ENCODE measurements at places on chromosomes 1 and 21.
A peak's percentile ranks its signal among the peaks of the same experiment; 100 is the strongest.

- peak; percentile 81 for DNase-seq
Measured at GRCh38 chr1:10835822-10836421, 39.5 kb upstream of the CASZ1 start.

GRCh38 chr1:154527192-154527591, 25.0 kb upstream of the SHE start:
- no peak for DNase-seq

- no peak for DNase-seq
Measured at GRCh38 chr1:98706173-98706843, 44.8 kb downstream of the SNX7 start.

DNA sequence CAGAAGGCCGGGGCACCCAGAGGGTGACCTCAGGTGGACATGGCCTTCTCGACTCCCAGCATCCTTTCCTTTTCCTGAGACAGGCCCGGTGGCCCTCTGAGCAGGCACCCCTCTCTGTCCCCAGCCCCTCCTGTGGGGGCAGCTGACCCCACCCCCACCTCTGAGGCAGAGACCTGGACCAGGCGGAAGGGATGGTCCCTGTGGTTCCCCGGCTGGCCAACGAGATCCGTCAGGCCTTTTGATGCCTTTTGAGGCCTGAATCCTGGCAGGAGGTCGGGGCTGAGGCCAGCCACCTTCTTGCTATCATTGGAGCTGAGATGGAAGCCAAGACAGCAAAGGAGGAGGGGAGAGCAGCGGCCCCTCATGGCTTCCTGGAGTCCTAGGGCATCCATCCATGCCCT, 50.2 kb upstream of the ACTRT2 start:
- no peak for DNase-seq

DNA sequence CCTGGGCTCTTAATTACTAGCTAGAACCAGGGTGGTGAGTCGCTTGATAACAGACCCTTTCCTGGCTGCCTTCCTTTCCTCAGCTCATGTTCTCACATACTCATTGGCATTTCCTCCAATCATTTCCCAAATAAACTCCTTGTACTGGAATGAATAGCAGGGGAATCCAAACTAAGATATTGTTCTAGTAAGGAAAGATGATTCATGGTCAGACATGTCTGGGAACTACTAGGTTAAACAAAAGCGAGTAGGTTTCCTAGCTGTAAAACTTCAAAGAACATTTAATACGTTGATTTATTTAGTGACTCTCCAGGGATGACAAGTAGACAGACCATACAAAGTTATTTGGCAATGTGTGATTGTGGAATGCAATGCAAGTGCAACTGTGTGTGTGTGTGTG, 121.2 kb upstream of the KCNJ6 start:
- no peak for DNase-seq

DNA sequence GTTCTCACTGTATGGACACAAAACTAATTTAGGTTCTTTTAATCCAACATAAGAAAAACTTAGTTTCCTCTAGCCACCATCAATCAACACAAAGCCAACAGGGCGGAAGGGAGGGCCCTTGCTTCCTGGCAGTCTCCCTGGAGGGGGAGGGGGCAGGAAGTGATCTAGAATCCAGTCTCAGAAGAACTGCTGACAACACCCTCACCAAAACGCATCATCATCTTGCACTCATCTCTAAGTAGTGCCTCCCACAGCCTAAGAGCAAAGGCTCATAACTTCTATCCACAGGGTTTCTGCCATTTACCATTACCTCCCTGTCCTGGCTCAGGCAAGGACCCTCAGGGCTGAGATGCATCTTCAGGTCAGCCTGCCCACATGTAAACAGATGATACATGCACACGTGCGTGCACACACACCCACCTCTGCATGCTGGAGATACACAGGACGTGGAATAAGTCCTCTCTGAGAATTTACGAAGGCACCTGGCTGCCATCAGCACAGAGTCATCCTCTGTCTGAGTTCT, 20.5 kb downstream of the HIVEP3 start:
- no peak for DNase-seq

DNA sequence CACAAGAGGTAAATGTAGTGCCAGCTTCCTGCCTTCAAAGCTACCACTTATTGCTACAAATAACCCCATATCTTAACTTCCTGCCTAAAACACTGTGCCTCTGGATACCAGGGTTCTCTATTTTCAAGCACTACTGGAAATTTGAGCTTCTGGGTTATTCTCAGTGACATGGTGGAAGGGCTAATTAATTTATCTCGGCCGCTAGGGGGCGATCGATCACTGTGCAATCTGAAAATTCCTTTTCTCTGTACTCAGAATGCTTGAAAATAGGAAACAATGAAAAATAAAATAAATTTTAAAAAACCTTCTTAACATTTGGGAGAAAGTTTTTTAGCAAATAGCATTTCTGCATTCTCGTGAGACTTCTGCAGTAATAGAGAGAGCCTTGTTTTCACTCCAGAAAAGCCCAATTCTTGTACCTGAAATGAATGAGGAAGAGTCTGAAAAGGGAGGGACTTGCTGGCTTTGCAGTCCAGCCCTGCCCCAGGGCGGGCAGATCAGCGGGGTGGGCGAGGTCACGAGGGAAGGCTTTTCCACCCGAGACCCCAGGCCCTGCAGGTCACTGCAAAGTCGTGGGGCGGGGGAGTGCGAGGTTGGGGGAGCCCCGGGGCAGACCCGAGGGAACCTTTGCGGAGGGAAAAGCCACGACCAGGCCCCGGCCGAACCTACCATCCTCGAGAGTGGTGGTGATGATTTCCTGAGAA, 276.7 kb downstream of the PCP4 start:
- DNase-seq, result peak; percentile 56

GRCh38 chr1:181141431-181141910, 53.0 kb downstream of the IER5 start:
- DNase-seq, result no peak

DNA sequence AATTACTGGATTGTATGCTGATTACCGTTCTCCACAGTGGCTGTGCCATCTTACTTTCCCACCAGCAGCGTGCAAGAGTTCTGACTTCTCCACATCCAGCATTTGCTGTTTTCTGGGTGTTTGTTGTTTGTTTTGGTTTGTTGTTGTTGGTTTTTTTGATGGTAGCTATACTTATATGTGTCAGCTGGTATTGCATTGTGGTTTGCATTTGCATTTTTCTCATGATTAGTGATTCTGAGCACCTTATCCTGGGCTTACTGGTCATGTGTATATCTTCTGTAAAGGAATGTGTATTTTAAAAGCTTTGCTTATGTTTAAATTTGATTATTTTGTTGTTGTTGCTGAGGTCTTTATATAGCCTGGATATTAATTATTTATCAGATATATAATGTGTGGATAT, 66.9 kb upstream of the MAP1LC3C start:
- DNase-seq, result no peak

- DNase-seq, result no peak
Measured at GRCh38 chr1:93483200-93483599, 35.3 kb downstream of the FNBP1L start.

DNA sequence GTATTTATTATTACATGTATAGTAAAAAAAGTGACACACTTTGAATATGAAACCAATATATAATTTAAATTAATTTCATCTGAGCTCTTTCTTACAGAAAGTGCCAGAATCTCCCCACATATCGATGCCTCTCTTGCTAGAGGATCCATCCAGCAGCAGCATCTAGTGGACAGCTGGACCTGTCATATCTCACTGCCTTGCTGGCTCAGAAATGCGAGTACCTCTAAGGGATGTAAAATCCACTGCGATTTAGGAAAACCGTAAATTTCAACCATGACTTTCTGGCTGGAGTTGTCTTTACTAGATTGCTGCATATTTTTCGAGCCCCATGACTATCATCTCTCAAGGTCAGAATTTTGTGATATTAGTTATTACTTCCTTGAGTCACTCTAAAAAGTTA, 333.8 kb downstream of the NEGR1 start:
- DNase-seq, result no peak

DNA sequence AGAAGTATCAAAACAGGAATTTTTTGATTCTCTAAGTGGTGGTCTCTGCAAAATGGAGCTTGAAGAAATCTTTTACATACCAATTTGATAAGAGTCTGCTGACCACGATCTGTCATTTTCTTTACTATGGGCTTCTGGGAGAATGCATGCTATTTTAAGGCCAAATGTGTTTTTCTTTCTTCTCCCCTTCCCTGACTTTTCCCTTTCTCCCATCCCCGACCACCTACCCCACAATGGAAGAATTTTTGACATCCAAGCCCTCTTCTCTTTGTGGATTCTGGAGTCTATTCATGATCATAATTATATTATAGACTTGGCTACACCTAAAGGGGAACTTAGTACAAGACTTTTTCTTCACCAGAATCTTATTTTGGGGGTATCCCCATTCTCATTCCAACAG, 31.3 kb downstream of the CNIH4 start:
- DNase-seq, result no peak

GRCh38 chr1:29460041-29460610, 223.8 kb downstream of the PTPRU start:
- DNase-seq, result no peak

- no peak for DNase-seq
Measured at GRCh38 chr1:30319765-30320580, 403.4 kb downstream of the MATN1 start.

DNA sequence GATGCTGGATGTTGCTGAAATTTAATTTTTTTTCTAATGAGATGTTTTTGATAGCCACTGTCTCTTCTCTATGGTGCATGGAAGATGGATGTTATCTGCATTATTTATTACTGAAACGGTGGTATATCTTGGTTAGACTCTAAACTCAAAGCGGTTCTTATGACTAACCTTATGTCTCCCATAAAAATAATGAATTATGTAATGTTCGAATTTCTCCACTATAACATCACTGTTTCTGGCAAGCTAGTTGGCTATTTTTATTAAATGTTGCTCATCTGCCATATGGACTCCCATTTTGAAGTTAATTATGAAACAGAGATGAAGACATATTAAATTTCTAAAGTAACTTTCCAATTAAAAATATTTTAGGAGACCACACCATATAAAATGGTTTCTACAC, 808.6 kb upstream of the ADGRL4 start:
- no peak for DNase-seq

DNA sequence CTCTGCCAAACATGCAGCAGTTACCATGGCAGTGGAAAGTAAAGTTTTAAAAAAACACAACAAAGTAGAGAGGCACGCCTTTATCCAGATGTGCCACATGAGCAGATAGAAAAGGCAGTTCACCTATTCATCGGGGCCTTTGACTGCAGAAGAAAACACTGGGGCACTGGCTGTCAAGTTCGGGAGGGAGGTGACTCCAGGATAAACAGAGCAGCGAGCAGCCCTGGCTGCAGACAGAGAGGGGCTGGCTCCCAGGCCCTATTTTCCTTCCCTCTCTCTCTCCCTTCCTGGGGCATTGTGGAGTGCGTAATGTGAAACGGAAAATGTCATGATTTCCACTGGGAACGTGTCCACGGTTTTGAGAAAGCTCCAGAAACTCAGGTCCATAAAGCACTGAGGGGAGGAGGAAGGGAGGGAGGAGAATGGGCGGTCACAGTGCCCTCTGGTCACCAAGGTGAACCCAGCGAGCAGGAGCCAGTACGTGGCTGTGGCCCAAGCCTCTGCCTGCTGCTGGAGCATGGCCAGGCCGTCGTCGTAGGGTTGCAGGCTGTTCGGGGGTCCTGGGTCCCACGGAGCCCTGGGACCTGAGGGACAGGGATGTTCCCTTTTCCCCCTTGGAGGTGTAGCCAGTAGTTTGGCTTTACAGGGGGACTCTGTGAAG, 114.7 kb upstream of the IRF2BP2 start:
- DNase-seq, result no peak

DNA sequence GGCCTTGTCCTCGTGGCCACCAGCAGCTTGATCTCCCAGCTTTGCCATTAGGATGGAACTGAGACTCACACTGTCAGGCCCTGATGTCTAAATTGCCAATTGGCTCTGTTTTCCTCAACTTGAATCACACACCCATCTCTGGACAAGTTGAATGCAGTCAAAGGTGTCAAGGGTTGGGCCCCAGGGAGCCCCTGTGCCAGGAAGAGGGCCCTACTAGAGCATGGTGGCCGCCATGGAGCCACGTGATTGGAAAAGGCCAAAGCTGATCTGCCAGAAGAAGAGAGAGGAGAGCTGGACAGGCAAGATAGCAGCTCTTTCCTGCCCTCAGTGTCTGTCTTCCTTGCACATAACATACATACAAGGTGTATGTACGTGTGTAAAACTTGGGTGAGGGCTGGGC, 54.9 kb upstream of the NEK2 start:
- no peak for DNase-seq

DNA sequence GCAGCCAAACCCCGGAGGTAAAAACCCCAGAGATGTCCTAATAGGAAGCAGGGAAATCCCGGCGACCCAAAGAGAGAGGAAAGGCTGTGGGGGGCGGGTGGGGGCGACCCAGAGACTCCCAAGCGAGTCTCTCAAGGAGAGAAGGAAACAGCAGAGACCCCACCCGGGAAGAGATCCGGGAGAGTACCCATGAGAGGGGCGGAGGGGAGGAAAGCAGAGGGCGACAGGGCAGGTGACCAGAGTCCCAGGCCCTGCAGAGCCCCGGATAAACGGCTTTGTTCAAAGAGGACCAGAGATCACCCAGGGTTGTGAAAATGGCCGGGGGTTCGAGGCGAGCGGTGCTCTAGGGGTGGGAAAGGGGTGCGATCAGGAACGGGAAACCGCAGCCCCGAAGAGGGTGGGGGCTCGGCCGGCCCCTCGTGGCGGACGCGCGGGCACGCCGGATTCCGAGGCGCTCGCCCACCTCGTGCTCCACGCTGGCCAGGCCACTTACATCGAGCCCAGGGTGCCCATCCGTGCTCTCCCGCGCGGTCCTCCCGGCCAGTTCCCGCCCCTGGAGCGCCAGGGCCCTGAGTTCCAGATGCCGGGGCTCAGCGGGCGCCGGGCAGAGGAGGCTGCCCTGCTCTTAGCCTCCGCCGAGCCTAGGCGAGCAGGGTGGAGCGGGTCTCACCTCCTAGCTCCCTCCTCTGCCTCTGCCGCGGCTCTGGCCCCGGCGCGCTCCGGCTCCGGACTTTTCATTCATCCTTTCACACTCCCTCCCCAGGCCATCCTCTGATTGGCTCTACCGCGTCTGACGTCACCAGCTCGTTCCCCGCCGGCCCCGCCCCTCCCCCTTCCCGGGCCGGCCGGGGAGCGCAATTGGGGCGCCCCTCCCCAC, 52.3 kb downstream of the RHBG start:
- DNase-seq, result peak; percentile 75

DNA sequence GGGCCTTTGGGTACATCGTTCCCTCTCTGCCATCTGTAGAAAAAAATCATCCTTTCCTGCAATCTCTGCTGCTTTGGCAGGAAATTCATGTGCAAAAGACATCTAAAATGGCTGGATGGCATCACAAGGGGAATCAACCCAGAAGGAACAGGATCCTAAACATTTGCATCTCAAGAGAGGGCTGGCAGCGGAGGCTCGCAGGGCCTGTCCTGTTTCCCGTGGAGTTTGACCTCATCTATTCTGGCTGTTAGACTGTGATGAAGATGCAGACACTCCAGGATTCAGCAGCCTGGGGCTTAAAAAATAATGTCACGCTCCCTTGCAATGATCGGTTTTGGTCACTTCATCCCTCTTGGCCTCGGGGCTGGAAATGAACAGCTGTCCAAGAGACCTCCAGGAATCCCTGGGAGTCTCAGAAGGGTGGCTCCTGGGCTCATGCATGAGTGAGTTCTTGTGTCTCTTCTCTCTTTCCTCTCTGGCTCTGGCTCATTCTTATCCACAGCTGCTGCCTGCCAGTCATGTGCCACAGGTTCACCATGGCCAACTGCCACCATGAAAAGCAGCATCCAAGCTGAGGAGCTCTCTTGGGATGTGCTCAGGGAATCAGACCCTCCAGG, 16.1 kb upstream of the PCP4 start:
- DNase-seq, result no peak
